ENCODE measurements at places on chromosomes 13 and 19. TPM values are rescaled to one million over a fixed set of nuclear protein-coding genes. Genes with fewer than 3 reads are reported as not detected.

The ANGPTL8 gene
- not detected for total RNA-seq

- DNase-seq, result no peak
Measured at GRCh38 chr13:24085662-24086061, 74.9 kb upstream of the SPATA13 start.

DNA sequence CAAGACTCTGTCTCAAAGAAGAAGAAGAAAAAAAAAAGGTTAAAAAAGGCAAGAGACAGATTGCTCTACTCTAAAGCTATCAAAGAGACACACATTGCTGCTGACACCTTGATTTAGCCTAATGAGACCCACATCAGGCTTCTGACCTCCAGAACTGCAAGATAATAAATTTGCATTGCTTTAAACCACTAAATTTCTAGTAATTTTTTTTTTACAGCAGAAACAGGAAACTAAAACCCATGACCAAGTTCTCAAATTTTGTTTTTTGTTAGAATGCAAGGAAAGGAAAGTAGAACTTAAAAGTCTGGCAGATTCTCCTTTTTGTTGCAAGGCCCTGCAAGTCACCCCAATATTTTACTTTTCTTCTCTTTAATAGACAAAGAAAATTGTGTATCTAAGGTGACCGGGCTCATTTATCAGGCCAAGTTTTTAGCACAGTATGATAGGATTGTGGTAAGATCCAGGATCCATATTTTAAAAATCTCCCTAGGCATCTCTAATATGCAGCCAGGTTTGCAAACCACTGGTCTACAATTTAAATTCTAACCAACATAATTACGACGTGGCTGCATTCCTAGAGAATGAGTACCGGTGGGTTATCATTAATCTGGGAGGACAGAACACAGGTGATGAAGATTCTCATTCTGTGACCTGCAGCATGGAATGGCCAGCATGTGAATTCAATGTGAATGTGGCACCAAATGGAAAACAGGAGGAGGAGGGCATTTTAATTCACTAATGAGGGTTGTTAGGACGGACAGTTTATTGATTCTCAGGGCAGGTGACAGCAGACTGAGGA lies 56.7 kb upstream of the MED4 start:
- DNase-seq, result no peak

The PLIN4 gene
- total RNA-seq, result 0.90 TPM

GRCh38 chr13:47886314-47886713 lies 114.8 kb downstream of the SUCLA2 start:
- no peak for DNase-seq

DNA sequence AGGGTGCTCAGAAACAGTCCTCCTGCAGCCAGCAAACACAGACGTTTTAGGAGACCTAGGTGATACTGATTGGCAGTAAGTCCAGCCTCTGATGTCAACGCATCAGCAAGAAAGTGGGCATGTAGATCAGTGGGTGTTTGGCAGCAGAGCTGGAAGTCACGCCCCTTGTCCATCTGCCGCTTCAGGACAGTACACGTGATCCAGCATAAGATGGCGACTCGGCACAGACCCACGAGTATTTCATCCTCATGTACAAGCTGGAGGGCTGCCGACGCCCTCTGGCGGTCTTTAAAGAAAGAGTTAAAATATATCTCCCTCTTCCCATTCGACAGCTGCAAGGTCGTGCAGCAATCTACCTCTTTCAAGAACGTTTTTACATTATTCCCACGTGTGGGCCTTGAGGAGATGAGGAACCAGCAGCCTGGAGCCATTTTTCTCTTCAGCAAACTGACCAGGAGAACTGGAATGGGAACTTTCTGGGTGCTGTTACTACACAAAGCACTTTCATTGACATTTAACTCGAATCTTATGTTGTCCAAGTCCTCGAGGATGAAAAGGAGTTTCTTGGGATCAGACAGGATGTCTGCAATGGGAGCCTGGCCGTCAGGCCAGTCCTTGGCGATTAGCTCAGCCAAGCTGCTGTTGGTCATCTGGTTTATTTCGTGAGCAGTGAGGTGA lies 22.3 kb downstream of the NLRP11 start:
- peak; percentile 15 for DNase-seq

Measured in fibroblast of the aortic adventitia (primary cell).